ENCODE measurements at places on chromosomes 2 and 18.

GRCh38 chr2:127561371-127561770 lies 25.9 kb downstream of the MYO7B start:
- no peak for DNase-seq

DNA sequence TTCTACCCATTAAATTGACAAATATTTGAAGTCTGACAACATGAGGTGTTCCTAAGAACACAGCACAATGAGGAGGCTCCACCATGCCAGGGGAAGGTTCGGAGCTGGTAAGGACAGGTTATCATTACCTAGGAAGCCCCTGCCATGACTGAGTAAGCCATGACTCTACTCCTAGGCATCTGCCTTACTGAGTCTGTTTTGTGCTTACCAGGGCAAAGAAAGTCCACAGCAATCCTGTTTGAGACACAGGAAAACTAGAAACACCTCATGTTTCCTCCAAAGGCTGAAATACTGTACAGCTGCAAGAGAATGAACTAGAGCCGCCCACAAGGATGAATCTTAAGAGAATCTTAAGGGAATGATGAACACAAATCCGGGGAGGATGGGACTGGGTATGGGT lies 11.6 kb downstream of the TGFBRAP1 start:
- no peak for DNase-seq

DNA sequence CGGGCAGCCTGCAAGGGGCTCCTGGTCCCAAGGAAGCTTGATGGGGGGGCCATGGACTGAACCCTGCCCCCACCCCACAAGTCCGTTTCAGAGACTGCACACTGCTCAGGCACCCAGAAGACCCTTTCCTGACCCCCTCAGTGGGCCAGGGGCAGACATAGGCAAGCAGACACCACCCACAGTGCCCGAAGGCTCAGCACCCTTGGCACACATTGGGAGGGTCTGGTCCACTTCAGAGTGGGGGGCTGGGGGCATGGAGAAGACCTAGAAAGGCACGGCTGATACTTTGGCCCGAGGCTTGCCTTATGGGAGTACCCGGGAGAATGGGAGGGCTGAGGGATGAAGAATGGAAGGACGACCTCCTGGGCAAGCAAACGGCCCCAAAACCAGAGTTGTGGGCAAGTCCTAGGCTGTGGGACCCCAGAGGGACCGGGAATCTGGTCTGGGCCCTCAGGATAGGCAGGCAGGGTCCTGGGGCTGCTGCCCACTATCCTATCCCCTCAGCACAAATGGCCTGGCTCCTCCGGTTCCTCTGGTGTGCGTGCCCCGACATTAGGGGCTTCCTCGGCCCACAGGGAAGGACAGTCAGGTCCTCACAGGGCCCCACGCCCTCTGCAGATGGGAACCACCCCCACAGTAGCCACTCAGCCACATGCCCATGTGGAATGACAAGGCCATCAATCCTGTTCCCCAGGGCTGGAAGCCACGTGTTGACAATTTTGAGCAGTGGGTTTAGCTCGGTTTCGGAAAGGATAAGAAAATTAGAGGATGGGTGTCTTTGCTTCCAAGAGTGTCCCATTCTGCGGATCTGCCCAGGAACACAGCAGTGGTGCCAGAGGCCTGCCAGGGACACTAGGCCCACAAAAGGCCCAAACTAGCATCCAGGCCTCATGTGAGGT lies 15.0 kb upstream of the GPC1 start:
- DNase-seq, result no peak

DNA sequence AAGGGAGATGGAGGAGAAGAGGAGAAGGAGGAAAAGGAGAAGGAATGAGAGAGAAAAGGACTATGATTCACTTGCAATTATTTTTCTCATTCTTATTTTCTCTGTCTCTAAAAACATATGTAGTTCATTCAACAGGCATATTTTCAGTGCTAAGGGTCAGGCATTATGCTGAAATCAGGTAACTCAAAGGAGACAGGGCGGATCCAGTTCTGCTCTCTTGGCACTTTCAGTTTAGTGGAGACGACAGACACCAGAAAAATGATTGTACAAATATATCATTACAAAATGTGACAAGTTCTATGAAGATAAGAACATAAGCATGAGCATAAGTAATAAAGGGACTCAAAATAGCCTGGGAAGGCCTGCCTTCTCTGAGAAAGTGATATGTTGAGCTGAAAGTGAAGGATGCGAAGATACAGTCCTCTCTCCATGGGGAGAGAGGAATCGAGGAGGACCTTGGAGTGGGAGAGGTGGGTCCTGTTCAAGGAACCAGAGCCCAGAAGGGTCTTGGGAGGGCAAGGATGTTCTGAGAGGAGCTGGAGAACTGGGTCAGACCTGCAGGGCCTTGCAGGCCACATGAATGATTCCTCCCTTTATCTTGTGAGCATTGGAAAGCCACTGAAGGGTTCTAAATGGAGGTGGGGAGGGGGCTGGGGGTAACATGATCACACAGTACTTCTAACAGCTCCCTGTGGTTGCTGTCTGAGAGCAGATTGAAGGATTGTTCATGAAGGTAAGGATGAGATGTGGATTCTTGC lies 58.6 kb upstream of the TMEM17 start:
- DNase-seq, result no peak

DNA sequence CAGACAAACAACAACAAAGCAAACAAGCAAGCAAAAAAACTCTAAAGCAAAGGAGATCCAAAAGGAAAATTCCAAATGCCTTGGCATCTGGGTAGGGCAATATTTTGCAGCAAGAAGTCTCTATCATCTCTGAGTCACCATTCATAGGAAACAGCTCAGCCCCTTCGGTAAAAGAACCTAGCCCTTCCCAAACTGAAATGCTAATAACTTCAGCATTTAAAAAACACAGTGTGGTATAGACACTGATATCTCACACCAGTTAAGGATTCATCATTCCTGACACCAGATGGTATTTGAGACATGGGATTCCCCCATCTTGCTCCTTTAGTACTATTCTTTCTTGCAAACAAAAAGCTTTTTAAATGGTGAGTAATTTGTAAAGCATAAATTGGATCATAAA lies 491.8 kb downstream of the TXNL1 start:
- peak; percentile 30 for DNase-seq

- DNase-seq, result peak; percentile 13
Observed at GRCh38 chr2:228793116-228793515, 478.0 kb downstream of the PID1 start.

DNA sequence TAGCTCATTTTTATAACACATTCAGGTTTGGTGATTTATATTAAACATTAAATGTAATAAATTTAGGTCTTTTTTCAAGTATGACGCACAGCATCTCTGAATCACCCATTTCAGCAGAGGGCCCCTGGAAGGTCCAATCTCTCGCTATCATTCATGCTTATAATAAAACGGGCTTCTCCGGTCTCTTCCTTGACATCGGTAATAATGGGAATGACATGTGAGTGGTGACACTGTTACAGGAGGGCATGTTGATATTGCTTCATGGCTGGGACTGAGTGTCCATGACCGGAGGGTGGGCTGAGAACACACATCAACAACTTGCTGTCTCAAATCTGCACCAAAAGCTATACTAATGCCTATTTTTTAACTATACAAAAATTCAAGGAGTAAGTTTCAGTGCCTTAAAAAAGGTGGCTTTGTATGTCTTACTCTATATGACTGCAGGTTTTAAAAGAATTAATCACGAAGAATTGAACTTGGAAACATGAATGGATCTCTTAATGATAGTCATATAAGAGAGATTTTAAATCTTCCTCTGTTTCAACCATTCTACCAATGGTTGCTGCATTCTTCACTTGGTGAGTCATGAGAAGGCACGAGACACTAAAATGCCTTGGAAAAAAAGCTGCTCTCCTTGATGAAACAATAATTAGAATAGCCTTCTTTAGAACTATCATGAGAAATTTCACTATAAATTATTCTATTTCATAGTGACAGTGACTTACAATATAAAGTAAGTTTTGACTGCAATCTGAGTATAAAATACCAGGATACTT lies 101.9 kb upstream of the NRP2 start:
- peak; percentile 34 for DNase-seq

DNA sequence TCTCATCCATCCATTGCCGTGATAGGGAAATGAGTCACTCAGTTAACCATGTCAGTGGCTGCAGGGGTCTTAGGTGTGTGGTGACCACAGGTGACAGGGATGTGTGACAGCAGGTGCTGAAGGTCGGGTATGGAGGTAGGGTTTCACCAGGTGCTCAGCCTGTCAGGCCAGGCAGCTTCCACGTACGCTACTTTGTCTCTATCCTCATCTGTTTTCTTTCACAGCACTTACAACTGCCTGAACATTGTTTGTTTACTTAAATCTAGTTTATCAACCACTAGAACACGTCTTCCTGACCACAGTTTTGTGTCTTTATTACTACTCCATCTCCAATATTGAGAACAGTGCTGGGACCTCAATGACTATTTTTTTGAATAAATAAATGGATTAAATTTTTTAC lies 11.4 kb upstream of the UXS1 start:
- no peak for DNase-seq

DNA sequence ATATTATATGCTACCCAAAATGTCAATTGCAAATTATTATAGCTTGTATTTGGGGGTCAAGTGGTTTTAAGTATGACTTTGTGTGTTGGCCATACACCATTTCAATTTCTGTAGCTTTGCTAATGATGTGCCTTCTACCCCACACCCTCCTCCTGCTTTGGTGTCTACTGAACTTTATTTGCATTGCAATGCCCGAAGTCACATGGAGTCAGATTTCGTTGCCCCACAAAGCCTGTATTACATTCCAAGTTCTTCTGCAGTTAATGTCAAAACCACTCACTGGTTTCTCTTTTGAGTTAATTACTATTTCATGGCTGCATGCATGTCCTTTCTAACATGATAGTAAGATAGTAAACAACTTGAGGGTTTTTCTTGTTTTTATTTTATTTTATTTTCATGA lies 528.9 kb downstream of the RIT2 start:
- no peak for DNase-seq

DNA sequence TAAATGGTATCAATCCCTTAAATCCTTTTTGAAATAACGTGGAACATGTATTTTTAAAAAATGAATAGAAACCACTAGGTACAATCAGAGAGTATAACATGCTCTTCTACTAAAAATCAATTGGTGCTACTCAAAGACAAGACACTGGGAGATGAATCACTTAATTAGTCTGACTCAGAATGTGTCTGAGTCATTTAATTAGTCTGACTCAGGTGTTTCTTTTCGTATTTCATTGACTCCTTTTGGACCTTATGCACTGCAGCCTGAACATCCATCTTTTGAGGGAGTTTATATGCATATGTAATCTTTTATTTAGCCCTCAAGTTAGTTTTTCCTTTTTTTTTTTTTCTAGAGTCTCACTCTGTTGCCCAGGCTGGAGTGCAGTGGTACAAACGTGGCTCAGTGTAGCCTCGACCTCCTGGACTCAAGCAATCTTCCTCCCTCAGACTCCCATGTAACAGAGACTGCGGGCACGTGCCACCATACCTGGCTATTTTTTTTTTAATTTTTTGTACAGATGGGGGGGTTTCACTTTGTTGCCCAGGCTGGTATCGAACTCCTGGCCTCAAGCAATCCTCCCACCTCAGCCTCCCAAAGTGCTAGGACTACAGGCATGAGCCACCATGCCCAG lies 26.5 kb downstream of the PPP4R3B start:
- peak; percentile 90 for DNase-seq

DNA sequence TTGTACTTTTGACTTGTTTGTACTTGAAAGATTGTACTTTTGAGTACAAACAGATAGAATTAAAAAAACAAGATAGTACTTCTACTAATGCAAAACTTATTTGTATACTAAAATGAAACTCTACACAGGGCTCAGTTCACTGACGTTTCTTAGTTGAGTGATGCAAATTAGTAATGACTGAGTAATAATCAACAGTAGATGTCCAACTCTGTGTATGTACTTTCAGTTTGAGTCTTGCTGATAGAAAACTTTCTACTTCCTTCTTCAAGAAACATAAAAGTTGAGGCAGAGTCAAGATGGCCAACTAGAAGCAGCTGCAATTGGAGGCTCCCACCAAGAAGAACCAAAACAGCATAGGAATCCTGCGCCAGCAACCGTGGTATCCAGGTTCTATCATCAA lies 585.0 kb downstream of the NR4A2 start:
- no peak for DNase-seq
